ENCODE measurements at places on chromosomes 3 and 15.

DNA sequence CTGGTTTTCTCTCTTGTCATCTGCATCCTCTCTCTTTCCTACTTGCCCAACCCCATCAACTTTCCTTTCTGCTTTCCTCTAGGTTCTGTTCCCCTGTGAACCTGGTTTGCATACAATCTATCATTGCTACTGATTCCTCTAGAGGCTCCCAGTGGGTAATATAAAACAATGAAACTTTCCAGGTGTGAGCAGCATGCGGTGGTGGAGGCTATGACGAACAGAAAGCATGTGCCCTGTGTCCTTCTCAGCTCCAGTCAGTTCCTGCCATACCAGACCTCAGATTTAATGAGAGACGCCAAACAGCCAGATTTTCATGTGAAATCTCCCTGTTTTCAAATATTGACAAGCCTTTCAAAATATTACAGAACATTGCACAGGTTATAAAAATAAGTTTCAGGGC lies 3.5 kb upstream of the ACAP2 start:
- no peak for DNase-seq

DNA sequence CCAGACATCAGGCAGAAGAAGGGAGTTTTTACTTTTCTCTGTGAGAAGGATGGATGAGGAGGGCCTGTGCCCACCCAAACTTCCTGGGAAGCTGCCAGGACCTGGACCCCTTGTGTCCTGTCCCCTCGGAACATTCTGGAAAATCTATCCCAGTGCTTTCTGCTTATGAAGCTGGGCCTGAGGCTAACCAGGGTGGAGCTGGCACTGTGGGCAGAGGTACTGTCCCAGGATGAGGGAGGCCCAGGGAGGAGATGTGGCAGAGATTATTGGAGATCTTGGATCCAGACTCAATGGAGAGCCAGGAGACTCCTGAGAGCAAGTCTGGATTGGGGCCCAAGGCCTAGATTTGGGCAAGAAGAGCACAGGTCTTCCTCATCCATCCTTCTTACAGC lies 44.4 kb downstream of the SPSB4 start:
- DNase-seq = no peak

GRCh38 chr3:98655666-98656065 lies 62.3 kb upstream of the CPOX start:
- DNase-seq = peak; percentile 7

GRCh38 chr3:60199306-60199705 lies 1051.9 kb downstream of the FHIT start:
- DNase-seq = no peak

- DNase-seq = no peak
These were observed 5.6 kb upstream of the AEN start for GRCh38 chr15:88615303-88616107.

DNA sequence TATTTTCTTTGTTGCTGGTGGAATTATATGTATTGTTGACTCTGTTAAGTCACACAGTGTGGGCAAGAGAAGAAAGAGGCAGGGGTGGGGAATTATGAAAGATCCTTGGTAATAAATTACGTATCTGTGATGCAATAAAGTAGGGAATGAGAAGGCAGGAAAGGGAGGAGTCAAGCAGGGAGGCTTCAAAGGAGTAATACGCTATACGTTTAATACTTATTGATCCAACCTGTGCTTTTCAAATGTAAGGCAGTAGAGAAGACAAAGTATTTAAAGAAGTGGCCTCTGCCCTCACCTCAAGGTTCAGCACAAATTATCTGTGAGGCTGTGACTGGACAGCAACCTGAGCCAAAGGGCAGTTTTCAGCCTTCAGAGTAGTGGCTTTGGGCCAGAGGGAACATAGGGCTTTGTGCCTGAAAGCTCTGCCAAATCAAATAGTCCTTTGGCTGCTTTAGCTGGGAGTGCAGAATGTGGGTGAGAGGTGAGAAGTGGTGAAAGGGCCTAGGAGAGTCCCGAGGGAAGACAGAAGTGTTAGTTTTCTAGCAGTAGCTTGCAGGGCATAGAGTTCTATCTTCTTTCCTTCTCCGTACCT lies 1.2 kb upstream of the PLIN1 start:
- DNase-seq = no peak

DNA sequence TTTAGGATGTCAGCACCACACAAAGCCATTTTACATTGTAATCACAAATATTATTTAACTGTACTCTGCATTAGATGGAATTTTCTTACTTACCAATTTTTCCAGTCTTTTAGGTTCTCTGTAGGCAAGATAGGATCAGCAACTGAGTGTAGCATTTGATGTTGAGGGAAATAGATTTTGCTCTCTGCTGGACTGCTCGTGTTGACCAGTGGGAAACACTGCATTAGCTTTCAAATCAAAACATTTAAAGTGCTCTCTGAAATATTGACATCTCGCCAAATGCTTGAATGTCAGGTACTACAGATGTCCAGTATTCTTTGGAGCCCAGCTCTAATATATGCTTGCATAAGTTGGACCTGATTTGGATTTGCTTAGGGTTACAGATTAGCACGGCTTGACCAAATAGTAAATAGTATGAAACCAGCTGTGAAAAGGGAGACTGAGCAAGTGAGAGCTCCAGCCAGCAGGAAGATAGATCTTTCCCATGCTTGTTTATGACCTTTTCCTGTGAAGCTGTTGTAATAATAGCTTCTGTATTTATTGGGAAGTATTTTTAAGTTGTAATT lies 29.5 kb downstream of the P2RY14 start:
- DNase-seq = no peak

GRCh38 chr15:91867581-91868026 lies 14.1 kb downstream of the SLCO3A1 start:
- no peak for DNase-seq

- DNase-seq = no peak
These were observed 72.5 kb upstream of the PRR23C start for GRCh38 chr3:139117136-139117675.

GRCh38 chr3:193314161-193314560 lies 64.4 kb downstream of the ATP13A5 start:
- no peak for DNase-seq

DNA sequence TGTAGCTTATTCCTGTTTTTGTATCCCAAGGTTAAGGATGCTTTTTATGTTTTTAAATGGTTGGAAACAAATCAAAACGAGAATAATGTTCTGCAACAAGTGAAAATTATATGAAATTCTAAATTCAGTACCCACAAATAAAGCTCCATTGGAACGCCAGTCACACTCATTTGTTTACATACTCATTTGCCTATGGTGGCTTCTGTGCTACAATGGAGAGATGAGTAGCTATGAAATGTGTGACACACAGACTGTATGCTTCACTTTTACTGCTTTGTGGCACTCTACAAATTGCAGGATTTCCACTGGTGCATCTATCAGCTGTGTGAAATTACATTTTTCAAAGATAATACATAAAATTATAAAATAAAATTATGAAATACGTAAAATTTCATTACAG lies 112.2 kb upstream of the TSPAN3 start:
- no peak for DNase-seq

GRCh38 chr3:127221037-127221436 lies 28.1 kb downstream of the PRR23E start:
- no peak for DNase-seq

DNA sequence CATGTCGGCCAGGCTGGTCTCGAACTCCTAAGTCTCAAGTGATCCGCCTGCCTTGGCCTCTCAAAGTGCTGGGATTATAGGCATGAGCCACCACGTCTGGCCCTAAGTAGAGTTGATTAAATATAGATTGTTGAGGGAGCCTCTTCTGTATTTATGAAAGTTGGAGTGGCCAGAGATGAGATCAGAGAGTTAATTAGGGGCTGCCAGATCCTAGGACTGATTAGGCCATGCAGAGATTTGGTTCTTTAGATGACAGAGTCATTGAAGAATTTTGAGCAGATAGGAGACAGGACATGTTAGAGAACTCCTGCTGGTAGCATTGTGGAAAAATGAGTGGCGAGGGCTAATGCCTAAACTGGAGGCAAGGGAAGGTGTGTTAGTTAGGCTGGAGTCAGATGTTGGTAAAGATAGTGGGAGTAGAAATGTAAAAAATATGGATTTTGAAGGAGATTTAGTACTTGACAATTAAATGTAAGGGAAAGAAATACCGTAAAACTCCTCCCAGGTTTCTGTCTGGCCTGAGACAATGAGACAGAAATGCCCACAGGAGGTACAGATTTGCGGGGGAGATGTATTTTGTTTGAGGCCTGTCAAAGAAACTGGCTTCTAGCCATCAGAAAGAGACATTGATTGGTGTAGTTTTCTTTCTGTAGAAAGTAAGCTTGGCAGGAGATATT lies 23.4 kb downstream of the SACM1L start:
- no peak for DNase-seq

GRCh38 chr15:27842526-27842925 lies 256.6 kb downstream of the OCA2 start:
- no peak for DNase-seq

- peak; percentile 56 for DNase-seq
These were observed 27.0 kb downstream of the HMCES start for GRCh38 chr3:129305592-129306091.

DNA sequence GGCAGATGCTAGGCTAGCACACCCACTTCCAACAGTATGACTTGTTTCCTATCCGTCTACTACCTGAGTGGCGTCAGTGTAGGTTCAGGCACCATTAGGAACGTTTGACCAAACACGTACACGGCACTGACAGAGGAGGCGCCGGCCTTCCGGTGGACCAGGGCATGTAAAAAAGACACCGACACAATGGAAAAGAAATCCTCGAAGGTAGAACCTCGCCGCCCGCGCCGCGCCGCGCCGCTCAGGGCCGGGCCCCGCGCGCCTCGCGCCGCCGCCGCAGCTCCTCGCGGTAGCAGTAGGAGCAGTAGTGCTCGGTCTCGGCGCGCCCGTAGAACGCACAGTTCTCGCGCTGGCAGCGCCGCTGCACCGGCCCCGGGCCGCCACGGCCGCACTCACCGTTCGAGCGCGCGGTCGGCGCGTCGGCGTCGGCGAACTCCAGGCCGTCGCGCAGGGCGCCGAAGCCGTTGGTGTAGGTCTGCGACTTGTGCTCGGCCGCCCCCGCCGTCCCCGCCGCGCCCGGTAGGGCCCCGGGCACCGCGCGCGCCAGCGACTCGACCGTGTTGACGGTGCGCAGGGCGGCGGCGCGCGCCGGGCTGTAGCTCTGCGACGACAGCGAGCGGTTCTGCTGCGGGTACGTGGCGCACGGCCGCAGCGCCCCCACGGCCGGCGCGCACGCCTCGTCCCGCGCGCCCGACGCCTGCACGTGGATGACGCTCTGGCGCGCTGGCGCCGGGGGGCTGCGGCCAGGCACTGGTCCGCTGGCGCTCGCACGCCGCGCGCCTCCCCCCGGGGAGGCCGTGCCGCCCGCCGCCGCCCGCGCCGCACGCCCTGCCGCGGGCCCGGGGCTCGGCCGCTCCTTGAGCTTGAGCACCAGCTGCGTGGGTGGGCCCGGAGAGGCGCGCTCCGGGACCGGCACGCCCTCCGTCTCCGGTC lies 156.7 kb downstream of the KLF13 start:
- no peak for DNase-seq

DNA sequence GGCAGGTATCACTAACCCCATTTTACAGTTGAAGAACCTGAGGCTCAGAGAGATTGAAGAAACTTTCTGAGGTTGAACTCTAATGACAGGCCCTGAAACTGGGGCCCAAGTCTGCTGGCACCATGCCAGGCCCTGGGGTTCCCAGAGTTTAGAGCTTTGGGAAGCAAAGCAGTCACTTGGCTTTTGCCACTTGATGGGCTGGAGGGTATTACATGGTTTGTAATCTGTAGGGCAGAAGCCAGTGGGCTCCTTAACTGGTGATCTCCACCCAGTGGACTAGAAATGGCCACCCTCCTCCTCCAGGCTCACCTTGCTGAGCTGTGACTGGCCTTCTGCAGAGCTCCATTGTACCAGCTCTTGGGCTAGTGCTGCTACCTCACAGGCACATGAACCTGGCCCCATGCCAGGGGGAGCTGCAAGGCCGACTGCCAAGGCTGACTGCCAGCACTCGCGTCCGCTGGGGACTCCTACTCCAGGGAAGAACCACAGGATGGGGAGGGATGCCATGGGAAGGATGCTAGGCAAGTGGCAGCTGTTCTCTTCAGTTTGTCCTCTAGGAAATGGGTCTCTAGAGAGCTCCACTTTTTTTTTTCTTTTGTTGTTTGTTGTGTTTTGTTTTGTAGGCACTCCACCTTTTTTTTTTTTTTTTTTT lies 104.8 kb downstream of the ETFA start:
- no peak for DNase-seq

GRCh38 chr3:26687466-26687865 lies 64.9 kb downstream of the LRRC3B start:
- no peak for DNase-seq

DNA sequence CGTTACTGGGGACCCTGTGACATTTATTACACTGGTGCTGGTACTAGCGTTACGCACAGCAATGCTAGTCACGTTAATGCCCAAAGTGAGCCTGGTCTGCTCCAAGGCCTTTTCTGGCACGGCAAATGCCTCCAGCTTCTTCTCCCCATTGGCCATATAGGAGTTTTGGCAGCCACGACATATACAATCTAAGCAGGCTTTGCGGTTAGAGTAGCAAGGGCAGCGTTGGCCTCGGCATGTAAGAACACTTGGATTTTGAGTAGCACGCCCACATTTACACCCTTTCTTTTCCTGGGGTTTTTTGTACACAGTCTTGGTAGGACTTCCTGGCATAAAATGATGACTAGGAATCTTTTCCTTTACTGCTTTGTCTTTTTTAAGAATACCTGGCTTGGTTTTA lies 44.9 kb downstream of the MSL2 start:
- DNase-seq = no peak

DNA sequence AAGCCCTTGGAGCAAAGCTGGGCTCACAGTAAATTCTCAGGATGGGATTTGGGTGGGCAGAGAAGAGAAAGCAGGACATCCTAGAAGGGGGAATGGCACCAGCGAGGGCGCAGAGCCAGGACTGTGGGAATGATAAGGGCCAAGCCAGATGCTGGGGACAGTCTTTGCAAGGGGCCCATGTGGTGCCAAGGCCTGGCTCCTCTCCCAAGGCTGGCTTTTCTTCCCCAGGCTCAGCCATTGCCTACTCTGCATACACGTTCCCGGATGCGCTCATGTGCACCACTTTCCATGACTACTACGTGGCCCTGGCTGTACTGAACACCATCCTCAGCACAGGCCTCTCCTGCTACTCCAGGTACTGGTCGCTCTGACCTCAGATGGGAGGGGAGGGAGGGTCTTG lies 24.7 kb upstream of the KIF23 start:
- DNase-seq = no peak

- no peak for DNase-seq
These were observed 130.8 kb downstream of the HCN4 start for GRCh38 chr15:73237910-73238309.
